ENCODE measurements at places on chromosomes 11 and 22.

DNA sequence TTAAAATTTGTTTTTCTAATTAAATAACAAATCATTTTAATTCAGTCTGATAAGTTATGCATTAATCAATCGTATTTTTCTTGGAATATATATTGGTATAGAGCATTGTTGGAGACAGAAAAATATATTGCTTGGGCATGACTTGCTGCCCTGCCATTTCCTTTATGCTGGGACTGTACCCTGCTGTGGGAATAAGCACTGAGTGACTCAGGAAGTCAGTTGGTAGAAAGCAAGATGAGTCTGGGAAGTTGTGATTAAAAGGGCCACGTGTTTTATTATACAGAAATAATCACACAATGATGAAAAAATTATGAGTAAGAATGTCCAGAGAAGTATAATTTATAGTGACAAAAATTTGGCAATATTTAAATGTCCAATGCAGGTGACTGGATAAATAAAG, 139.5 kb downstream of the KIF18A start:
- no peak overlapping the region for H3K4me3 ChIP-seq
- no peaks in the 10 kb centered on the region for H3K27me3 ChIP-seq
- peaks cover 5% of the 10 kb centered on the region for H3K4me1 ChIP-seq
- no peak for DNase-seq
- no peaks in the 10 kb centered on the region for H3K36me3 ChIP-seq

- no peaks in the 10 kb centered on the region for H3K27me3 ChIP-seq
- H3K36me3 ChIP-seq: no peaks in the 10 kb centered on the region
- H3K27ac ChIP-seq: no peak overlapping the region
Observed at GRCh38 chr11:109849946-109850345, 243.2 kb upstream of the ZC3H12C start.

GRCh38 chr11:102900346-102900745, 25.6 kb upstream of the MMP12 start:
- no peaks in the 10 kb centered on the region for H3K4me1 ChIP-seq
- no peaks in the 10 kb centered on the region for H3K36me3 ChIP-seq
- H3K4me3 ChIP-seq: no peak overlapping the region
- no peaks in the 10 kb centered on the region for H3K27me3 ChIP-seq

- peaks cover 16% of the 10 kb centered on the region for H3K4me1 ChIP-seq
- H3K4me3 ChIP-seq: no peak overlapping the region
- no peak for DNase-seq
- no peaks in the 10 kb centered on the region for H3K27me3 ChIP-seq
- no peak overlapping the region for H3K27ac ChIP-seq
Observed at GRCh38 chr11:35167426-35167954, 28.5 kb downstream of the CD44 start.

DNA sequence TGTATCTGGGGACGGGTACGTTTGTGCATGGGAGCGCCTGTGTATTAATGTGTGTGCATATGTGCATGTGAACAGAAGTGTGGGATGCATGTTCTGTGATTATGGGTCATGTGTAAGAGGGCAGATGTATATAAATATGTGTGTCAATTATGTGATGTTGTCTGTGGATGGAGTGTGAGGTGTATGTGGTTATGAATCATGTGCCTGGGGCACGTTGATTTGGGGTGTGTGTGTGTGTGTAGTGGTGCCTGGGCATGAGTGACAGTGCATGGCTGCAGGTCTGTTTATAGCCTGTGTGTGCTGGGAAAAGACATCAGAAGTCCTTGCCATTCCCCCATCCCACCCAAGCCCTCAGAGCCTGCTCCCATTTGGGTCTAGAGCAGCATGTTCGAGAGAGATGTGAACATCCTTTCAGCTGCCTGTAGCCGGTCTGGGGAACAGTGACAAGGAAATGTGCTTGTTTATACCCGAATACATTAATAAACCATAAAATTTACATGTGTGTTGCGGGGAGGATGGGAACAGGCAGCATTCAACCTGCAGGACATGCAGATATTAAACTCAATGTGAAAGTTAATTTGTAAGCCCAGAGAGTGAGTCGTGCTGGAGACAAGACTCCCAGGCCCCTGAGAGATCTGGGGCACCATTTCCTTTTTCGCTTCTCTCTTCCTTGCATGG, 129.0 kb downstream of the NECTIN1 start:
- no peak overlapping the region for H3K27ac ChIP-seq
- DNase-seq: no peak
- peaks cover 2% of the 10 kb centered on the region for H3K27me3 ChIP-seq

- H3K4me3 ChIP-seq: no peak overlapping the region
- H3K27ac ChIP-seq: no peak overlapping the region
- H3K4me1 ChIP-seq: no peaks in the 10 kb centered on the region
- no peaks in the 10 kb centered on the region for H3K36me3 ChIP-seq
Observed at GRCh38 chr11:6022956-6023355, 7.6 kb downstream of the OR56A1 start.

DNA sequence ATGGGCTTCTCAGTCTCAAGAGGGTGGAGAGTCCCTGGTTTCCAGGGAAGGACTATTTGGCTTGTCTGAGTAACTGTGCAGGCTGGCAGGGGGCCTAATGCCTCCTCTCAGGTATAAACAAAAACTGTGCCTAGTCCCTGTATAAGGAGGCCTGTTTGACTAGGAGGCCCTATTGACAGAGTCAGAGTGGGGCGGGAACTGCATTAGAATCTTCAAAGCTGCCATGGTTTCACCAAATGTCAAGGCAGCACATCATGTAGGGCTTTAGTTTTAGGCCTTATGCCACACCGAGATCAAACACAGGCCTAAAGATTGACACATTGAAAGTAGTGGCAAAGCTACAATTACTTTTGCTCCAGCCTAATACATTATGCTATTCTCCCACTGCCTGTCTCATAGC, 611.5 kb upstream of the B3GAT1 start:
- DNase-seq: no peak
- no peaks in the 10 kb centered on the region for H3K36me3 ChIP-seq
- H3K4me3 ChIP-seq: no peak overlapping the region
- H3K4me1 ChIP-seq: peaks cover 5% of the 10 kb centered on the region

DNA sequence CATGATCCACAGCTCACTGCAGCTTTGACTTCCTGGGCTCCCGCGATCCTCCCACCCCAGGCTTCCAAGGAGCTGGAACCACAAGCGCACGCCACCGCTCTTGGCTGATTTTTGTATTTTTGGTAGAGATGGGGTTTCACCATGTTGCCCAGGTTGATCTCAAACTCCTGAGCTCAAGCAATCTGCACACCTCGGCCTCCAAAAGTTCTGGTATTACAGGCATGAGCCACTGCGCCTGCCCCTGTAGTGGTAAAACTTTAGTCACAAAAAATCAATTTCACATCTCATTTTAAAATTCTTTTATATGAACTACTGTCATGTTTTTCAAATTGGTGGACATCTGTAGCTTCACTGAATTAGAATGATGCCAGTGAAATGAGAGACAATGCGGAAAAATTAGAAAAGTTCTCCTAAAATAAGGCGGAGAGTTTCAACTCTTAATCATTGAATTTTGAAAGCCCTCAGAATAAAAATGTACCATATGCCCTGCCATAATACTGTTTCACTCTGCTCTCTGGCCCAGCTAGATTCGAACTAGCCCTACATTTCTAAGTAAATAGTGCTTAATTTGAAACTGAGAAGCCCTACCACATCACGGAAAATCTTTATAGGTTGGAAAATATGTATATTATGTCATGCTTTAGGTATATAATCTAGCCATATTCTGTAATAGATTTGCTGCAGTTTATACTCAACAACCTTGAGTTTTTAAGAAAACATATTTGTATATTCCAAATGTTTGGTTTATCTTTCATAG, 78.7 kb downstream of the HORMAD2 start:
- no peak overlapping the region for H3K4me3 ChIP-seq
- H3K36me3 ChIP-seq: no peaks in the 10 kb centered on the region
- peaks cover 4% of the 10 kb centered on the region for H3K4me1 ChIP-seq
- peaks cover 24% of the 10 kb centered on the region for H3K27me3 ChIP-seq

DNA sequence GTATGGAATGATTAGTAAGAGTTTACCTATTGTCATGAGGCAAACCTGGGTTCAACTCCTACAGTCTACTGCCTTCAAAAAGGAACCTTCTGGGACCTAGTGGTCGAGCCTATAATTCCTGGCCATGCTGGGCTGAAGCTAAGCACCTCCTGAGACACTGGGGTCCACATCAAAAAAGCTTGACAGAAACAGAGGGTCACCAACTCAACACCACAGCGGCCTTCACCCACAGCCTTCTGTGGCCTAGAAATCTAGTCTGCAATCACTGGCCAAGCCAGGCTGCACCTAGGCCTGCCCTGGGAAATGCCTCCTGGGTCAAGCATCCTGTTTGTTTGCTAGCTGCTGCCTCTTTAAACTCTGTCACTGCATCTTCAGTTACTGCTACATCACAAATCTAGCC, 153.9 kb upstream of the C11orf58 start:
- no peak overlapping the region for H3K4me3 ChIP-seq
- H3K36me3 ChIP-seq: no peaks in the 10 kb centered on the region
- no peaks in the 10 kb centered on the region for H3K27me3 ChIP-seq
- no peak overlapping the region for H3K27ac ChIP-seq
- no peaks in the 10 kb centered on the region for H3K4me1 ChIP-seq

- no peak overlapping the region for H3K27ac ChIP-seq
- no peaks in the 10 kb centered on the region for H3K4me1 ChIP-seq
- H3K27me3 ChIP-seq: peaks cover 67% of the 10 kb centered on the region
- H3K4me3 ChIP-seq: no peak overlapping the region
- H3K36me3 ChIP-seq: no peaks in the 10 kb centered on the region
Observed at GRCh38 chr11:20661445-20661844, 7.9 kb upstream of the NELL1 start.

- H3K27me3 ChIP-seq: no peaks in the 10 kb centered on the region
- H3K36me3 ChIP-seq: no peaks in the 10 kb centered on the region
- H3K27ac ChIP-seq: no peak overlapping the region
- no peak overlapping the region for H3K4me3 ChIP-seq
- H3K4me1 ChIP-seq: peaks cover 10% of the 10 kb centered on the region
- no peak for DNase-seq
Observed at GRCh38 chr11:122234257-122234656, 118.2 kb upstream of the BLID start.

- DNase-seq: no peak
- H3K36me3 ChIP-seq: no peaks in the 10 kb centered on the region
- no peaks in the 10 kb centered on the region for H3K4me1 ChIP-seq
- H3K27me3 ChIP-seq: peaks cover 2% of the 10 kb centered on the region
- no peak overlapping the region for H3K4me3 ChIP-seq
Observed at GRCh38 chr11:76742902-76743301, 40.3 kb upstream of the TSKU start.

GRCh38 chr11:116742104-116742503, 30.7 kb downstream of the BUD13 start:
- H3K27me3 ChIP-seq: no peaks in the 10 kb centered on the region
- DNase-seq: no peak
- H3K36me3 ChIP-seq: peaks cover 10% of the 10 kb centered on the region
- H3K4me1 ChIP-seq: peaks cover 5% of the 10 kb centered on the region
- no peak overlapping the region for H3K27ac ChIP-seq
- H3K4me3 ChIP-seq: no peak overlapping the region

- H3K4me1 ChIP-seq: peaks cover 17% of the 10 kb centered on the region
- H3K27me3 ChIP-seq: peaks cover 2% of the 10 kb centered on the region
- no peak overlapping the region for H3K27ac ChIP-seq
Observed at GRCh38 chr11:20008190-20008870, 151.9 kb downstream of the DBX1 start.

DNA sequence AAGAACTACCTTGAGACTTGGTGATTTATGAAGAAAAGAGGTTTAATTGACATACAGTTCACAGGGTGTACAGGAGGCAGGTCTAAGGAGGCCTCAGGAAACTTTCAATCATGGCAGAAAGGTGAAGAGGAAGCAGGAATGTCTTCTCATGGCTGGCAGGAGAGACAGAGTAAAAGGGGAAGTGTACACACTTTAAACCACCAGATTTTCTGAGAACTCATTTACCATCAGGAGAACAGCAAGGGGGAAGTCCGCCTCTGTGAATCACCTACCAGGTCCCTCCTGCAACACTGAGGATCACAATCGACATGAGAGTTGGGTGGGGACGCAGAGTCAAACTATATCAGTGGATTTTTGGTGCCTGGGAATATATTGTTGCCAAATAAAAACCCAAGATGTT, 40.3 kb upstream of the OR5D13 start:
- no peak for DNase-seq
- no peaks in the 10 kb centered on the region for H3K27me3 ChIP-seq
- no peak overlapping the region for H3K27ac ChIP-seq
- peaks cover 6% of the 10 kb centered on the region for H3K36me3 ChIP-seq
- H3K4me1 ChIP-seq: no peaks in the 10 kb centered on the region
- H3K4me3 ChIP-seq: no peak overlapping the region

DNA sequence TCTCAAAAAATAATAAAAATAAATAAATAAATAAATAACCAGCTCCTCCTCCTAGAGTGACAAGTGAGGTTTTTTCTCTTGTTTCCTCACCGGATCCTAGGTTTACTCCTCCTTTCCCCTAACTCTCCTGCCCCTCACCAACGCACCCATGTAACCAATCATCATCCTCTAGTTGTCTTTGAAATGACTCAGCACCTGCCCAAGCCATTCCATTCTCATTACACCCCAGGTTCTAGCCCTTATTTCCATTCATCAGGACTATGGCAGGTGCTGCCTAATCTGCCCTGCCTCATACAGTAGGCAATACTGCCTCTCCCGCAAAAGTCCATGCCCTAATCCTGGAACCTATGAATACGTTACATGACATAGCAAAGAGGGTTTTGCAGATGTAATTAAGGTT, 60.4 kb downstream of the BUD13 start:
- no peak overlapping the region for H3K4me3 ChIP-seq
- H3K4me1 ChIP-seq: no peaks in the 10 kb centered on the region
- no peak for DNase-seq
- H3K36me3 ChIP-seq: no peaks in the 10 kb centered on the region
- H3K27me3 ChIP-seq: peaks cover 5% of the 10 kb centered on the region

DNA sequence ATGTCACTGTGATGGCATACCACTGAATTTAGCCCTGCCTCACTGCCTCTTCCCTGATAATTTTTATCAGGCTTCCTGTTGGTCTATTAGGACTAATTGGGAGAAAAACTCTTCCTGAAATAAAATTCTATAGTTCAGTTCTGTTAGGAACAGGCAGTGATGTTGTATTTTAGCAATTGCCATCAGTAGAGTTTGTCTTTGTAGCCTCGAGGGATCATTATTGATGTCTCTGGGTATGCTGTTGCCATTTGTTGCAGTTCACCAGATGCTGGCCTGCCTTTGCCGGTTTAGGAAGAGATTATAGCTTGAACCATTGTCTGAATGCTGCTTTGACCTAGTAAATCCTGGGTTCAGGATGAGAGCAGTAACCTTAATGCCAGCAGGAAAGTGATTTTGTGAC, 41.0 kb downstream of the KDM2A start:
- no peaks in the 10 kb centered on the region for H3K27me3 ChIP-seq
- no peak for DNase-seq
- no peak overlapping the region for H3K4me3 ChIP-seq
- H3K27ac ChIP-seq: no peak overlapping the region

Measured in neural crest cell (in vitro differentiated cells).